Chondrocyte (in vitro differentiated cells): ENCODE measurements at places on chromosomes 11 and 22.

- no peak overlapping the region for H3K4me3 ChIP-seq
- peaks cover 21% of the 10 kb centered on the region for H3K27me3 ChIP-seq
- no peak for DNase-seq
- no peak overlapping the region for H3K27ac ChIP-seq
Measured at GRCh38 chr11:32343325-32344008, 91.9 kb downstream of the WT1 start.

- H3K4me3 ChIP-seq, result no peak overlapping the region
- peaks cover 11% of the 10 kb centered on the region for H3K27me3 ChIP-seq
- H3K27ac ChIP-seq, result no peak overlapping the region
- DNase-seq, result no peak
- no peaks in the 10 kb centered on the region for H3K36me3 ChIP-seq
Measured at GRCh38 chr11:119634301-119634700, 94.7 kb downstream of the NECTIN1 start.

DNA sequence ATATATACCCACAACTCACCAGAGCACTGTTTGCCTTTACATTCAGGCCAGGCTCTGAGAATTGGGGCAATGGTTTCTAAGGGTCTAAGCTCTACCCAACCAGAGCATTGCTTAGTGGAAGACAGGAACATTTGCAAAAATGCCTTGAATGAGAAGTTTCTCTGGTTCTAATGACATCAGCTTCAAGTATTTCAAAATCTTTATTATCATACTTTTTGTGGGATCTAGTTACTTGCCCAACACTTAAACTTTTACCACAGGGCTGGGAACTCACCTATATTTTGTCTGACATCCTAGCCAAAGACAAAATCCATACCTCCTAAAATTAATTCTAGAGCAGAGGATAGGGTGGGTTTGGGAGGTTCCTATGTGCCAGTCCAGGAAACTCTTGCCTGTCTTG is 51.5 kb downstream of the INSC start:
- H3K27me3 ChIP-seq, result peaks cover 6% of the 10 kb centered on the region
- DNase-seq, result no peak
- no peak overlapping the region for H3K27ac ChIP-seq
- H3K4me3 ChIP-seq, result no peak overlapping the region
- H3K4me1 ChIP-seq, result no peaks in the 10 kb centered on the region

DNA sequence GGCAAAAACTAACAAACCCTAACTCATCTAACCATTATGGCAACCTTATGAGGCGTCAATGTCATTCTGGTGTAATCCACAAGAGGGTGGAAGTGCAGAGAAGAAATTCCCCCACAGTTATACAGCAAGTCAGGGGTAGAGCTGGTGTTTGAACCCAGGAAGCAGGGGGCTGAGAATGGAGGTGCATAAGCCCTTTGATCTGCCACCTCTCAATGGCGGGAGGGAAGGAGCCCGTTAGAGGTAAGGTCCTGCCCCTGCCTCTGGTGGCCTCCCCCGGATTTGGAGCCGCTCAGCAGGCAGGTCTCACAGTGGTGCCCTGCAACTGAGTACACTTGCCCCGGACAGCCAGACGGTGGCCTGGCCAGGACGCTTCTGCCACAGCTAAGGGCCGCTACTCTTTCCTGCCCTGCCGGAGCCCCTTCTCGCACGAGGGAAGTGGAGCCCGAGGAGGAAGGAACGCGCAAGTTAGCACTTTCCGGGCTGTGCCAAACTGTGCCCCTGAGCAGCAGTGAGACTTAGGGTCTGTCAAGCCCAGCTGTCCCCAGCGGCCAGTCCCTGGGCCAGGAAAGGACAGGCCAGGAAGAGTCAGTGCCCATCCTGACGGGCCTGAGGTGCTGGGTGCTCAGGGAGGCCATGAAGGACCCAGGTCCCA is 1.1 kb downstream of the FXYD2 start:
- H3K27ac ChIP-seq, result no peak overlapping the region
- no peaks in the 10 kb centered on the region for H3K4me1 ChIP-seq
- no peaks in the 10 kb centered on the region for H3K27me3 ChIP-seq
- DNase-seq, result peak; percentile 87
- no peaks in the 10 kb centered on the region for H3K36me3 ChIP-seq

GRCh38 chr11:116217006-116217405 is 555.8 kb downstream of the BUD13 start:
- H3K4me1 ChIP-seq, result peaks cover 9% of the 10 kb centered on the region
- no peak overlapping the region for H3K4me3 ChIP-seq
- no peak for DNase-seq
- H3K27me3 ChIP-seq, result peaks cover 16% of the 10 kb centered on the region
- no peaks in the 10 kb centered on the region for H3K36me3 ChIP-seq

DNA sequence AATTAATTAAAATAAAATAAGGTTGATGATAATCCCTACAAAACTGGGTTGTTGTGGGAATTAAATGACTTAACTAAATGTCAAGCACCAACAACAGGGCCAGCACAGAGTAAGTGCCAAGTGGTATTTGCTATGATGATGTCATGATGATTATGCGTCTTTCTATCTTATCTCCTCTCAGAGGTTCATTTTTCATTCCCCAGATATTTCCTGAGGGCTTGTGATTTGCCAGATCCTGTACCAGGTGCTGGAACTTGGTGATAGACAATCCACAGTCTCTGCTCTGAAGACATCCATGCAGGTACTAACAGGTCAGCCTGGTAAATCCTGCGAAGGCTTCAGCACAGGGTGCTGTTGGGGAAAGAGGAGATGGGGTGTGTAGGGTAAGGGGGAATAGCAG is 8.1 kb upstream of the MYH9 start:
- no peak for DNase-seq
- H3K36me3 ChIP-seq, result no peaks in the 10 kb centered on the region
- H3K4me3 ChIP-seq, result no peak overlapping the region

GRCh38 chr22:33477120-33478111 is 419.2 kb upstream of the SYN3 start:
- peaks cover 22% of the 10 kb centered on the region for H3K4me1 ChIP-seq
- peak overlapping the region; percentile 87 for H3K27ac ChIP-seq
- peak overlapping the region; percentile 44 for H3K4me3 ChIP-seq
- no peaks in the 10 kb centered on the region for H3K27me3 ChIP-seq
- DNase-seq, result no peak
- no peaks in the 10 kb centered on the region for H3K36me3 ChIP-seq

DNA sequence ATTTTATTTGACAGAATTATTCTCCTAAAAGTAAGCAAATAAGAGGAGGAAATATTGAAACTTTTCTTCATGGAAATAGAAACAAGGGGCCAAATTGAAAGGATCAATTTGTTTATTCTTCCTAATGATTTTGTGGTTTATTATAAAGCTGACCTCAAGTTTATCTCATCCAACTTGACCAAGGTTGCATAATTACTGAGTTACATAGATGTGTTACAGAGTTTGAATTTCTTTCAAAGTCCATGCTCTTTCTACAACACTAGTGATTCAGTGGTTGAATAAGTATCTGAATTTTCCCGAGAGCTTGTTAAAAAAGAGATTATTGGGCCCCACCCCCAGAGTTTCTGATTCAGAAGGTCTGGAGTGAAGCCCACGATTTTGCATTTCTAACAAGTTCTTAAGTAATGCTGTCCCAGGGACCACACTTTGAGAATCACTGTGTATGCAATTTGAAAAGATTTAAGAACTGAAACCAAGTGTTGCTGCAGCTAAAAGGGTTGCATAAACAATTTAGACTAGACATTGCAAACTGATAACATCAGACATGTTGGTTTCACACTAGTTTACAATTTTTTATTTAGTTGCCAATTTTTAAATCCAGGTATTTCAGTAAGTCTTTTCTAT is 485.7 kb upstream of the ANO5 start:
- H3K4me3 ChIP-seq, result no peak overlapping the region
- DNase-seq, result no peak
- H3K4me1 ChIP-seq, result no peaks in the 10 kb centered on the region

- H3K4me3 ChIP-seq, result peak overlapping the region; percentile 40
- H3K36me3 ChIP-seq, result no peaks in the 10 kb centered on the region
- H3K4me1 ChIP-seq, result peaks cover 91% of the 10 kb centered on the region
- no peaks in the 10 kb centered on the region for H3K27me3 ChIP-seq
- no peak for DNase-seq
Measured at GRCh38 chr11:118913411-118914125, 12.2 kb downstream of the BCL9L start.

GRCh38 chr11:77959434-77959833 is 35.0 kb downstream of the INTS4 start:
- H3K4me3 ChIP-seq, result no peak overlapping the region
- DNase-seq, result no peak
- H3K36me3 ChIP-seq, result peaks cover 8% of the 10 kb centered on the region
- H3K27ac ChIP-seq, result no peak overlapping the region

- H3K27me3 ChIP-seq, result peaks cover 17% of the 10 kb centered on the region
- peak overlapping the region; percentile 86 for H3K4me3 ChIP-seq
- peaks cover 1% of the 10 kb centered on the region for H3K36me3 ChIP-seq
- peak; percentile 57 for DNase-seq
- peak overlapping the region; percentile 92 for H3K27ac ChIP-seq
Measured at GRCh38 chr11:45145379-45146071, 914 bp upstream of the PRDM11 start.

DNA sequence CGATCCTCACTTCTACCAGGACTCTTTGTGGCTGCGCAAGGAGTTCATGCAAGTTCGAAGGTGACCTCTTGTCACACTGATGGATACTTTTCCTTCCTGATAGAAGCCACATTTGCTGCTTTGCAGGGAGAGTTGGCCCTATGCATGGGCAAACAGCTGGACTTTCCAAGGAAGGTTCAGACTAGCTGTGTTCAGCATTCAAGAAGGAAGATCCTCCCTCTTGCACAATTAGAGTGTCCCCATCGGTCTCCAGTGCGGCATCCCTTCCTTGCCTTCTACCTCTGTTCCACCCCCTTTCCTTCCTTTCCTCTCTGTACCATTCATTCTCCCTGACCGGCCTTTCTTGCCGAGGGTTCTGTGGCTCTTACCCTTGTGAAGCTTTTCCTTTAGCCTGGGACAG is 6.5 kb downstream of the TMEM138 start:
- H3K36me3 ChIP-seq, result peaks cover 21% of the 10 kb centered on the region
- no peak for DNase-seq
- peaks cover 27% of the 10 kb centered on the region for H3K4me1 ChIP-seq
- no peaks in the 10 kb centered on the region for H3K27me3 ChIP-seq

DNA sequence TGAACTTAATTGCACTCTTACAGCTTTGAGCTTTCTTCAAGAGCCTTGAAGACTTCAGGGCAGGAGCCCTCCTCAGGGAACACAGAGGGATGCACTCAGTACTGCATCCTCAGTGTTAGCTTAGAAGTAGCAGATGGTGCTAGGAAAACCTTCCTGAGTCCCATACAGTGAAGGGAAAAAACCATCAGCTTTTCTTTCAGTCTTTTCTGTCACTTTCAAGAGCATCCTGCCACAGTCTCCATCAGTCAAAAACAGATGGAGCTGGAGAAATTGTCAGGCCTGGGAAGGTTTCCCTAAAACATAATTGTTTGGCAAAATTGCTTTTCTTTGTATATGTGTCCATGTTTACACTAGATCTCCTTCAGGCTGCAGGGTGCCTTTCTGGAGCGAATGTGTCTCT is 384.1 kb downstream of the NELL1 start:
- H3K27ac ChIP-seq, result no peak overlapping the region
- H3K4me1 ChIP-seq, result no peaks in the 10 kb centered on the region
- H3K4me3 ChIP-seq, result no peak overlapping the region
- no peak for DNase-seq

- no peaks in the 10 kb centered on the region for H3K36me3 ChIP-seq
- no peak overlapping the region for H3K27ac ChIP-seq
- no peak for DNase-seq
- peaks cover 20% of the 10 kb centered on the region for H3K4me1 ChIP-seq
Measured at GRCh38 chr11:118846181-118846935, 37.3 kb upstream of the CXCR5 start.

DNA sequence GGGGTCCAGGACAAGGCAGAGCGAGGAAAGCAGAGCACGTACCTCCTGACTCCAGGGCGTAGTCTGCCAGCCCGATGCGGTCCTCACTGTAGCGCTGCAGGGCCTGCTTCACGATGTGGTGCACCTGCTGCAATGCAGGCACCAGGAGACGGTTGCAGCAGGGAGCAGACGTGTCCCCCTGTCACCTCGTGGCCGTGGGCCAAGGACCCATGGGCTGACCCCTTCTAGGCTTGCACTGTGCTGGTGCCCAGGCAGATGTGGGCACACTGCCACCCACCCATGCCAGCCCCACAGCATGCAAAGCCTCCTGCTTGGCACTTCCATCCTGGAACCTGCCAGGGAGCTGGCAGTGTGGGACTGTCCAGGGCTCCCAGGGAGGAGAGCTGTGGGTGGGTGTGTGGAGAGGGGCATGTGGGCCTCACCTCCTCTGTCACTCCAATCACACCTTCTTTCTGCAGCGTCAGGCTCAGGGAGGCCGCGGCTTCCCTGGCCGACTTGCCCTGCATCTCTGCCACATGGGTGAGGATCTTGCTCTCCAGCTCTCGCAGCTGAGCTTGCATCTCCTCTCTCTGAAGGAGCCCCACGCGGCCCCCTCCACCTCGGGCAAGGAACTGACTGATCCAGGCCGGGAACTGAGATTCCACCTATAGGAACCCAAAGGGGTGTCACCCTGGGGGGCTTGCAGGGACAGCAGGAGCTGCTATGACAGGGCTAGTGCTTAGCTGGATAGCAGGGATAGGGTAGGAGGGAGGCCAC is 16.3 kb downstream of the SUN2 start:
- H3K27ac ChIP-seq, result no peak overlapping the region
- no peak overlapping the region for H3K4me3 ChIP-seq
- DNase-seq, result no peak
- no peaks in the 10 kb centered on the region for H3K27me3 ChIP-seq

- no peak overlapping the region for H3K27ac ChIP-seq
- H3K27me3 ChIP-seq, result peaks cover 22% of the 10 kb centered on the region
- no peaks in the 10 kb centered on the region for H3K4me1 ChIP-seq
- H3K36me3 ChIP-seq, result no peaks in the 10 kb centered on the region
- DNase-seq, result peak; percentile 82
Measured at GRCh38 chr11:2519862-2520735, 75.3 kb downstream of the KCNQ1 start.

GRCh38 chr11:41308286-41308685 is 151.2 kb downstream of the LRRC4C start:
- H3K4me3 ChIP-seq, result no peak overlapping the region
- no peak for DNase-seq
- H3K4me1 ChIP-seq, result no peaks in the 10 kb centered on the region
- no peaks in the 10 kb centered on the region for H3K36me3 ChIP-seq
- H3K27ac ChIP-seq, result no peak overlapping the region

GRCh38 chr22:24285245-24285644 is 14.6 kb downstream of the SPECC1L start:
- H3K4me1 ChIP-seq, result peaks cover 79% of the 10 kb centered on the region
- H3K4me3 ChIP-seq, result no peak overlapping the region
- H3K36me3 ChIP-seq, result no peaks in the 10 kb centered on the region
- no peaks in the 10 kb centered on the region for H3K27me3 ChIP-seq
- H3K27ac ChIP-seq, result peak overlapping the region; percentile 65

- H3K27me3 ChIP-seq, result no peaks in the 10 kb centered on the region
- no peaks in the 10 kb centered on the region for H3K4me1 ChIP-seq
- H3K36me3 ChIP-seq, result no peaks in the 10 kb centered on the region
- H3K4me3 ChIP-seq, result no peak overlapping the region
- H3K27ac ChIP-seq, result no peak overlapping the region
Measured at GRCh38 chr22:41062146-41062545, 30.2 kb upstream of the EP300 start.
